Left renal cortex interstitium (tissue), 4 donors: ENCODE measurements at places on chromosomes 16 and 17.

- DNase-seq: no peak
These were observed 3.7 kb upstream of the ABCA9 start for GRCh38 chr17:69064476-69064875.

GRCh38 chr17:19260958-19261357 is 23.8 kb downstream of the EPN2 start:
- no peak for DNase-seq

- no peak for DNase-seq
These were observed 65.3 kb upstream of the NUDT7 start for GRCh38 chr16:77657016-77657415.

- no peak for DNase-seq
These were observed 31.1 kb downstream of the ARHGAP17 start for GRCh38 chr16:24984101-24984500.

GRCh38 chr16:85145188-85145587 is 32.9 kb upstream of the CIBAR2 start:
- no peak for DNase-seq

DNA sequence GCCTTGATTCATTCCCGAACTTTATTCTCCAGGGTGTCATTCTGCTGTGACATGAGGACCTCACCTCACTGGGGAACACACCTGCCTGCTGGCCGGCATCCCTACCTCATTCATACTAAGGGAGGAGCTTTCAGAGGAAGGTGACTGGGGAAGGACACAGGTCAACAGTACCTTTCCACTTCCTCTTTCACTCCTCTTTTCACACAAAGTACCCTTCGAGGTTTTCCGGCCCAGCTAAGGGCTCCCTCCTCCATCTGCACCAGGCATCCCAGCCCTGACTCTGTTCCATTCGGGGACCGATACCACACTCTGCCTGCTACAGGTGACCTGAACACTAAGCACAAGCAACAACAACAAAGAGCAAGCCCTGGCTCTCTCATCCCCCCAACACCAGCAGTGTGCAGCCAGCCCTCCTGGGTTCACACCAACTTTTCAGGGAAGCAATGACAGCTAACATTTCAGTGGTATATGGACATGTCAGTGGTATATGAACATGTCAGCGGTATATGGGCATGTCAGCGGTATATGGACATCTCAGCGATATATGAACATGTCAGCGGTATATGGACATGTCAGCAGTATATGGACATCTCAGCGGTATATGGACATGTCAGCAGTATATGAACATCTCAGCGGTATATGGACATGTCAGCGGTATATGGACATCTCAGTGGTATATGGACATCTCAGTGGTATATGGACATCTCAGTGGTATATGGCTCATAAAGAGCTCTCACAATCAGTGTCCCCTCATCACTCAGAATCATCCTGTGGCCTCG is 16.0 kb downstream of the TRIM25 start:
- no peak for DNase-seq

- no peak for DNase-seq
These were observed 6.4 kb downstream of the CMTM2 start for GRCh38 chr16:66585481-66586239.

DNA sequence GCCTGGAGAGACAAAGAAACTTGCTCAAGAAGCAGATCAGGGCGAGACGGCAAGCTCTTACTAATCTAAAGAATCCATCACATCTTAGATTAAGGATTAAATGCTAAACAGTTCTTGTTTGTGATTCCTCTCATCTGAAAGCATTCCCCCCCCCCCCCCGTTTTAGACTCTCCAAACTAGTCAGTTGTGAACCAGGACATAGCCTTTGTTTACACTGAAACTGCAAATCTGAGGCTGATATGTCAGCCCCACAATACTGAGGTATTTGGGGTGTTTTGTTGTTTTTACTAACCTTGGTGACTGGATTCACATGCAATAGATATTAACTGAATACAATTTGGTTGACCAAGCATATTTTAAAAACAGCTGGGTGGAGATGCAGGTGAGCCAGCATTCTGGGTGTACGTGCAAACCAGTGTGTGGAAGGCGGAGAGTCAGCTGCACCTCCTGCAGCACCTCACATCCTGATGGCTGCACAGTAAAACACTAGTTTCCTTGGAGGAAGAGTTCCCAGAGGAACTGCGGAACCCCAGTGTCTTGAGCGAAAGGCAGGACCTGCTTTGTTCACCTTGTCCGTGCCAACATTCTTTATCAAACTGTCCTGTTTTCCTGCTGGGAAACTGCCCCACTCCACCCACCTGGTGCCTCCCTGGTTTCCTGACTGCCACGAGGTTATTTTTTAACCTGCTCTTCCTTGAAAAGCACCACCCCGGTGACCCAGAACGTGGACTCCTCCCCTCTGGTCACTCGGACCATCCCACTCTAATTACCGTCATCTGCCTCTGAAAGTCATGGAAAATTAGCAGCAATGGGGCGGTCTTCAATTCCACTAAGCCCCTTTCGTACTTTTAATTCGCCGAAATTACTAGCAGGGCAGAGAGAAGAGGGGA is 1.2 kb upstream of the YPEL2 start:
- DNase-seq: peak; percentile 17

GRCh38 chr17:81397314-81398175 is 2.3 kb downstream of the BAHCC1 start:
- DNase-seq: no peak

- no peak for DNase-seq
These were observed 381.5 kb upstream of the PSMD7 start for GRCh38 chr16:73915140-73915539.
